HFF-Myc (cell line): ENCODE measurements at places on chromosomes 16 and 17.

DNA sequence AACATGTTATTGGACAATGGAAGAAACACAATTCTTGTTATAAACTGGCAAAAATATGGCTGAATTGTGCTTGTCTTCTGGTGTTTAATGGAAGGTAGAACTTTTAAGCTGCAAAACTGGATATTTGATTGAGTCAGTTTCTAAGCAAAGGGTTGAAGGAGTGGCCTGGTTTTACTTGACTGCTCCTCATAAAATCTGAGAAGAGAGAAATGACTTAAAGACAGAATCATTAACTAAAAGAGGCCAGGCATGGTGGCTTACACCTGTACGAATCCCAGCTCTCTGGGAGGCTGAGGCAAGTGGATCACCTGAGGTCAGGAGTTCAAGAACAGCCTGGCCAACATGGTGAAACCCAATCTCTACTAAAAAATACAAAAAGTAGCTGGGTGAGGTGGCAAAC is 770.7 kb downstream of the CDH11 start:
- no peak for DNase-seq

DNA sequence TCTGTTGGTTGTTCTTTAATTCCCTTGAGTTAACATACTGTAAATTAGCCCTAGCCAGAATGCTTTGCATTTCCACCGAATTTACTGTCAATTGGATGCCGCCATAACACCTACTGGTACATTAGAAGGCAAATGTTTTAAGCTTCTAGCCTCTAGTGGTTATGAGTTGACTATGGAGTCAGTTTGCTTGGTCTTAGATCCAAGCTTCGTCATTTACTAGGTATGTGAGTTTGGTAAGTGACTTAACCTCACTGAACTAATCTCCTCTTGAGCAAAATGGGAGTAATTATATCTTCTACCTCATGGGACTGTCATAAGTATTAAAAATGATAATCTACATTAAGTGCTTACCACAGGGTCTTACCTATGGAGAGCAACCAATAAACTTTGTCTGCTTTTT is 20.4 kb upstream of the CDH11 start:
- DNase-seq, result no peak

- DNase-seq, result no peak
Observed at GRCh38 chr16:5041600-5042133, 7.9 kb upstream of the NAGPA start.

DNA sequence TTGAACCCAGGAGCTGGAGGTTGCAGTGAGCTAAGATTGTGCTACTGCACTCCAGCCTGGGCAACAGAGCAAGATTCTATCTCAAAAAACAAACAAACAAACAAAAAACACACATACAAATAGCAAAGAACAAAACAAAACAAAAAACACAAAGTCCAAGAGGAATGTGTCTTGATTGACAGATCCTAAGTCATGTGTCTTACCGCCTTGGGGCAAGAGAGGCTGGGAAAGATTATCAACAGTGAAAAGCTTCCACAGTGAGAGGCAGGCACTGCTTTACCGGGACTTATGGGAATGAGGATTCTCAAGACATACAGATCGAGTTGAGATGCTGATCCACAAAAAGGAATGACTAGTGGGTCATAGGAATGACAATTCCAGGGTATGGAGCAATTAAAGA is 62.7 kb upstream of the GAS7 start:
- no peak for DNase-seq

- DNase-seq, result no peak
Observed at GRCh38 chr17:17684906-17685774, 3.9 kb downstream of the RAI1 start.

- peak; percentile 26 for DNase-seq
Observed at GRCh38 chr16:21952040-21952792, 945 bp upstream of the UQCRC2 start.

GRCh38 chr17:17841601-17842025 is 4.8 kb upstream of the SREBF1 start:
- no peak for DNase-seq

- DNase-seq, result no peak
Observed at GRCh38 chr16:87761060-87761459, 4.7 kb downstream of the KLHDC4 start.

DNA sequence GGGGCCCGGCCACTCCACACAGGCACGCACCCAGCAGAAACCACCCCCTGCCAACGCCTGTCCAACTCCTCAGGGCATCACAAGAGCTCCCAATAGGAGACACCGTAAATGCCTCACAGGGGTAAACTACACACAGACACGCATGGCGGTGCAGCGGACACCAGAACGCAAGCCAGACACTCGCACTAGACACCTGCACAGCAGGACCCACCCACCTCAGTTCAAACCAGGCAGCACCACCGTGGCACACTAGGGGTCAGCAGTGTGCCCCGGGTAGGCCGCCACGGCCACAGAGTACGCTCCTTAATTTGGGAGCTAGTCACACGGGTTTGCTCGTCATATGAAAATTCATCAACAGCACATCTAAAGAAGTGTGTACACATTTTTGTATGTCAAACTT is 3.4 kb downstream of the SLC38A10 start:
- DNase-seq, result no peak

DNA sequence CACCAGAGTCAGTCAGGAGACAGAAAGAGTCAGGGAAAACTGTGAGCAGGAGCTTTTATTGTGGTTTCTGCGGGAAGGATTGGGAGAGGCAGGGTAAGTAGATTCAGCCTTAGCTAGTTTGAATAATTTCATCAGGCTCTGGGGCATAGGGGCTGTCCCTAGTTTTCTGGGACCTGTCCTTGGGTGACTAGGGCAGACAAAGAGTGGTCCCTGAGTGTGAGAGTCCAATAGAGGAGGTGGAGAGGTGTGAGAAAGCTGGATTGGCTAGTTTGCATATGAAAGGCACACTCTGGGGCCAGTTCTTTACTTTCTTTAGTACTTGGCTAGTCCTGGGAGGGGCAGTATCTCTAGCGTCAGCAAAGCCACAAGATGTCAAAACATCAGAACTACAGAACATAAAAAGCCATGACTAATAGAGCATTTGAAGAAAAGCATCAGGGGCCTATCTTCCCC is 255.6 kb downstream of the HS3ST3A1 start:
- DNase-seq, result peak; percentile 95

DNA sequence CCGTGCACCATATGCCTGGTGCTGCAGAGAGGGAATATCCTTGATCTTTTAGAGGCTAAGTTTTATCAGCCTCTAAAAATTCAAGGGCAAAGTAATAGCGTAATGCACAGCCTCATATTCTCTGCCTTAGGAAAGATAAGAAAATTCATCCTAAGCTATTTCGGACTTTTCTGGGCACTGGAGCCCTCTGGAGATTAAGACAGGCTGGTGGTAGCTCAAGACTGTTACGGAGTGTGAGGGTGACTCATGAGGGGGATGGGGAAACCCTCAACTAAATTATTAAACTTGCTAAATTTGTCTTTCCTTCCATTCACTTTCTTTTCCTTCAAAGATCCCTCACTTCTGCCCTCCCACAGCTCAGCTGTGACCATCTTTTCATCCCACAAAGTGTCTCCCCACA is 73.3 kb downstream of the RPH3AL start:
- no peak for DNase-seq

GRCh38 chr16:77777745-77778144 is 10.6 kb upstream of the VAT1L start:
- no peak for DNase-seq

- no peak for DNase-seq
Observed at GRCh38 chr17:61451538-61452300, 503 bp upstream of the TBX4 start.

DNA sequence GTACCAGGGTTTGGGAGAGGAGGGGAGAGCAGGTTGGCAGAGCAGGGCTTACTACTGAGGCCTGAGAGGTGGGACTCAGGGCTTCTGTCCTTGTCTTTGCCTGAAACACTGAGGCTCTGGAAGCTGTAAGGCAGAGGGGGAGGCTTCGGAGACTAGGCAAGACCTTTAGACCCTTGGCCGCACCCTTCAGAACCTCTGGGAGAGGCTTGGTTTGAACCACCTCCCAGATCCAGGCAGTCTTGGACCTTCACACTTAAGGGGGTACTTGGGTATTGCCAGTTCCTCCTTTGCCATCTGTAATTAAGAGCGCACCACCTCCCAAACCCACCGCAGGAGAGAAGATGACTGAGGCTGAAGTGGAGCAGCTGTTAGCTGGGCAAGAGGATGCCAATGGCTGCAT is 12.9 kb downstream of the MYL4 start:
- no peak for DNase-seq

DNA sequence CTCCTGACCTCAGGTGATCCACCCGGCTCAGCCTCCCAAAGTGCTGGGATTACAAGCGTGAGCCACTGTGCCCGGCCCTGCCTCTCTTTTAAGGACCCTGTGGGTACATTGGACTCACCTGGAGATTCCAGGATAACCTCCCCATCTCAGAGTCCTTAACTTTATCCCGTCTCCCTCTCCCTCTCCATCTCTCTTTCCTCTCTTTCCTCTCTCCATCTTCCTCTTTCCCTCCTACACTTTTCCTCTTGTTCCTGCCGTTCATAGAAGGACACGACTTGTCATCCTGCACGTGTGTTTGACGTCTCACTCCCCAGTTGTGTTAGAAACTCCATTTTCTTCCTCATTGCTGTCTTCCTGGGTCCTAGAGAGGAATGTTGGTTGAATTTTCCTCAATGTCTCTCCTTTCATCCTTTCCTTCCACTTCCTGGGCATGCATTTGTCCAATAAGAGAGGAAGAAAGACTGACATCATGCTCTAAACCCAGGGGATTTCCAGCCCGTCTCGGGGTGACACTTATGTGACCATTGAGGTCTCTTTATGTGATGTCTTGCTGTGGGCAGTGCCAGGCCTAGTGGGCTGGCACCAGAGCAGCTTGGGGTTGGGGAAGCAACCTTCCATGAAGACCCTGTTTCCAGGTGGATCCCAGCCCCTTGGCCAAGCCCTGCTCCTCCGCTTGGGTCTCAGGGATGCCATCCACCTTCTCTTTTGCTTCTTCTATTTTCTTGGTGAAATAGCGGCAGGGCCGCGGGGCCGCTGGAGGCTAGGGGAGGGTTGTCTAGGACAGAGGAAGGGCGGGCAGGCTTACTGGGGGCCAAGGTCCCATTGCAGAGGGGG is 39.8 kb upstream of the IRF8 start:
- DNase-seq, result no peak

DNA sequence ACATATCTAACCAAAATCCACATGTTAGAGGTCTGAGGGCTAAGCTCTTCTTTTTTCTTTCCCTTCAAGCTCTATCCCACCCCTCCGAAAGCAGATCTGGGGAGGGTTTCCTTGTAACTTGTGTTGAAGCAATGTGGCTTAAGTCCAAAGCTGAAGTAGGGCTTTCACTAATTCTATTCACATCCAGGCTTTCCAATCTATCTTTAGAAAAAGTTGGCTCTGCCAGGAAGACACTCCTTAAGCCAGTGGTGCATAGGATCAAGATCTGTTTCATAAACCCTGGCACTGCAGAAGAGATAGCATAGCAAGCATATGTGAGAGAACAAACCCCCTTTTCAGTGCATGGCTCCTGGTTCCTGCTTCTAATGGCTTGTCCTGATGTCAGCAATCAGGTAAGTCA is 34.9 kb upstream of the DHX40 start:
- no peak for DNase-seq

DNA sequence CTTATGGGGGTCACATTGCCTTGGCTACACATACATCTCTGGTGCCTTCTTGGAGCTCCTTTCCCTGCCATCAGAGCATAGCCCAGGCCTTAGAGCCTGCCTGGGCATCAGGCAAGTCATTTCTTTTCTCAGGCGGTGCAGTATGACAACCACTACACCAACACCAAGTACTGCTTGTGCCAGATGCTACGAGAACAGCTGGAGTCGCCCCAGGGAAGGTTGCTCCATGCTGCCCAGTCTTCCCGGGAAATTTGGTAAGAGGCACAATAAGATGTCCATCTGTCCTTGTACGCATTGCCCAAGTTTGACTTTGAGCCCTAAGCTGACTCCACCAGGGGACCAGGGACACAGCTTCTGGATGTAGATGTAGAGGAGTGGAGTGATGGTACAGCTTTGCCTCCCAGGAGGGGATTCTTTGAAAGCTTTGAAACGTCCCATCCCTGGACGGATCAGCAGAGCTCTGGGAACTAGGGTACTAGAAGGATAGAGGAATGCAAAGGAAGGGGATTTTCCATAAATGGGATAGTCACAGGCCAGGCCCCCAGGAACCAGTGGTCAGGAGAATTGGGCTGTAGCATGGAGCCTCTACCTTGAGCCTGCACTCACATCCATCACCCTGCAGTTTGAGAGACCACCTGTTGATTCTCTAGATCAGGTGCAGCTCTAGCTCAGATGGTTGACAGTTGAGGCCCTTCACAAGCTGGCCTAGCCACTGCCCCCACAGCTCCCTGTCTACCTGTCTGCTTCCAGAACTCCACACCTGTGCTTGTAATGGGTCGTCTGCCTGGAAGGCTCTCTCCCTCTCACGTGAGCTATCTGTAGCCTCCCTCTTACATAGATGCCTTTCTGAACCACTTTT is 11.0 kb upstream of the NFATC3 start:
- DNase-seq, result no peak

DNA sequence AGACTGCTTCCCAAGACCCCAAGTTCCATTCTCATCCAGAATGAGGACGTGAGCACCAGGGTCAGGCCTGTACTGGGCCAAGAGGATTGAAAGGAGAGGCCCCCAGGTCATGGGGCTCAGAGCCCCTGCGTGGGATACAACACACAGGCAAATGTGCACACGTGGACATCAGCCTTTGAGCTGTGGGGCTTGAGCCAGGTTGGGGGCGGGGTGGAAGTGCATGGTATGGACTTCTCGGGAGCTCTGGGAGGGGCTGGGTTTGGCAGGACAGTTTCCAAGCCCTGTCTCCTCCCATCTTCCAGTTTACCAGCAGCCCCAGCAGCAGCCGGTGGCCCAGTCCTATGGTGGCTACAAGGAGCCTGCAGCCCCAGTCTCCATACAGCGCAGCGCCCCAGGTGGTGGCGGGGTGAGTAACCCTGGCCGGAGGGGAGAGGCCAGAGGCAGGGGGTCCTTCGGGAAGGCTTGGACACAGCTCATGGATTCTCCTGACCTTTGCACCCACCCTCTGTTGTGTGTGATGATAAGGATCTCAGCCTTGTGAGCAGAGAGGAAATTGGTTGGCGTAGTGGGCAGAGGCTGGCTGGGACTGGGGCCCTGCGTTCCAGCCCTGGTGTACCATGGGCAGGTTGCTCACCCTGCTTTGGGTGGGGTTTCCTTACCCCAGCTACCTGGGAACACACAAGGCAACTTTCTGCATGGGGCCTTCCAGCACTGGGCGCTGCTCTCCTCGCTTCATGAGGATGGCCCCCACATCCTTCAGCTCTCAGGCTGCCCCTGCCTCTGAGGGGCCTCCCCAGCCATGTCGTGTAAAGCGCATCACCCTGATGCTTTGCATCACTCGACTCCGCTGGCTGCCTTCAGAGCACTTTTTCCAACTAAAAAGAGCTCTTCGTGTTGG is 10.4 kb upstream of the LASP1NB start:
- no peak for DNase-seq

- no peak for DNase-seq
Observed at GRCh38 chr17:67578142-67578457, 139.6 kb upstream of the NOL11 start.
